ENCODE measurements at places on chromosomes 12 and 14. TPM values are rescaled to one million over a fixed set of nuclear protein-coding genes. Genes with fewer than 3 reads are reported as not detected.

GRCh38 chr14:39880965-39881364 lies 448.7 kb upstream of the FBXO33 start:
- H3K4me1 ChIP-seq, result no peaks in the 10 kb centered on the region
- no peaks in the 10 kb centered on the region for H3K36me3 ChIP-seq
- H3K4me3 ChIP-seq, result no peak overlapping the region
- H3K27me3 ChIP-seq, result peaks cover 4% of the 10 kb centered on the region

GRCh38 chr12:130421896-130422295 lies 84.2 kb downstream of the PIWIL1 start:
- no peaks in the 10 kb centered on the region for H3K4me1 ChIP-seq
- no peaks in the 10 kb centered on the region for H3K27me3 ChIP-seq
- no peak for DNase-seq

- no peak for DNase-seq
- no peaks in the 10 kb centered on the region for H3K27me3 ChIP-seq
- H3K36me3 ChIP-seq, result peaks cover 21% of the 10 kb centered on the region
- no peaks in the 10 kb centered on the region for H3K4me1 ChIP-seq
- no peak overlapping the region for H3K27ac ChIP-seq
- no peak overlapping the region for H3K4me3 ChIP-seq
Measured at GRCh38 chr14:34997762-34998161, 15.0 kb downstream of the SRP54 start.

GRCh38 chr14:92635031-92635430 lies 113.4 kb downstream of the LGMN start:
- peaks cover 10% of the 10 kb centered on the region for H3K4me1 ChIP-seq
- H3K4me3 ChIP-seq, result no peak overlapping the region
- peaks cover 3% of the 10 kb centered on the region for H3K27me3 ChIP-seq
- no peak overlapping the region for H3K27ac ChIP-seq

GRCh38 chr12:53510181-53510812 lies 3.0 kb upstream of the NPFF start:
- DNase-seq, result no peak
- no peak overlapping the region for H3K27ac ChIP-seq
- no peak overlapping the region for H3K4me3 ChIP-seq
- peaks cover 25% of the 10 kb centered on the region for H3K36me3 ChIP-seq
- H3K27me3 ChIP-seq, result no peaks in the 10 kb centered on the region

- no peaks in the 10 kb centered on the region for H3K36me3 ChIP-seq
- no peaks in the 10 kb centered on the region for H3K4me1 ChIP-seq
- no peaks in the 10 kb centered on the region for H3K27me3 ChIP-seq
- no peak for DNase-seq
- H3K4me3 ChIP-seq, result no peak overlapping the region
Measured at GRCh38 chr14:65993103-65993502, 493.1 kb upstream of the CCDC196 start.

Gene IL23A
- total RNA-seq, result 5.9 TPM

Gene CYP27B1
- 3.5 TPM for total RNA-seq

- DNase-seq, result no peak
Measured at GRCh38 chr14:65096323-65097089, 5.8 kb downstream of the MAX start.

DNA sequence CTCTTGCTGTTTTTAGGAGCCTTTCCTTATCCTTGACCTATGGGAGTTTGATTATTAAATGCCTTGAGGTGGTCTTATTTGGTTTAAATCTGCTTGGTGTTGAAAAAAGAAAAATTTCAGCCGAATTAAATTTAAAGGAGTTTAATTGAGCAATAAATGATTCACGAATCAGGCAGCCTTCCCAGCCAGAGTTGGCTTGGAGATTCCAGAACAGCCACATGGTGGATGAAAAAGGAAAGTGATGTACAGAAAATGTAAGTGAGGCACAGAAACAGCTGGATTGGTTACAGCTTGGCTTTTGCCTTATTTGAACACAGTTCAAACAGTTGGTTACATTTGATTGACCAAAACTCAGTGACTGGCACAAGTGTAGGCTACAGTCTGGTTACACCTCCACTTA lies 69.7 kb downstream of the WASHC3 start:
- no peaks in the 10 kb centered on the region for H3K4me1 ChIP-seq
- no peak overlapping the region for H3K4me3 ChIP-seq
- H3K27me3 ChIP-seq, result no peaks in the 10 kb centered on the region
- H3K36me3 ChIP-seq, result no peaks in the 10 kb centered on the region

GRCh38 chr12:119157978-119158377 lies 20.8 kb upstream of the HSPB8 start:
- no peak overlapping the region for H3K27ac ChIP-seq
- DNase-seq, result no peak
- H3K36me3 ChIP-seq, result no peaks in the 10 kb centered on the region

Gene ADAM21
- not detected for total RNA-seq

DNA sequence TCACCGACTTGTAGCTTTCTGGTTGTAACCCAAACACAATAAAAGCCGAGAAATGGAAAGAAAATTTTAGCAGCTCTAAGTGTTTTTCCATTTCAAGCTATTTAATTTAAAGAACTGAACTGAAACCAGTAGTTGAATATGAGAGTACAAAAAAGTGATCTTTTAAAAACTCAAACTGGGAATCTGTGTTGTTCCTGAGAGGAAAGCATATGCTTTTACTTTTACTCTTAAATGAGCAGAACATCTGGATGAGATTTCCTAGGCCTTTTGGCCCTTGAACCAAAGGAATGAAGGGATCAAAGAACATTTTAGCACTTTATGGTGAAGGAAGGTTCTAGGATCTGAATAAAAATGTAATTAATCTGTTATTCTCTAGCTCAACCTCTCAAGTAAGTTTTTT lies 1.3 kb downstream of the KERA start:
- no peaks in the 10 kb centered on the region for H3K36me3 ChIP-seq
- H3K27ac ChIP-seq, result no peak overlapping the region
- DNase-seq, result no peak
- no peaks in the 10 kb centered on the region for H3K27me3 ChIP-seq

Gene ESRRB
- 0.25 TPM for total RNA-seq
